H7 (cell line): ENCODE measurements at places on chromosomes 12 and 14.

DNA sequence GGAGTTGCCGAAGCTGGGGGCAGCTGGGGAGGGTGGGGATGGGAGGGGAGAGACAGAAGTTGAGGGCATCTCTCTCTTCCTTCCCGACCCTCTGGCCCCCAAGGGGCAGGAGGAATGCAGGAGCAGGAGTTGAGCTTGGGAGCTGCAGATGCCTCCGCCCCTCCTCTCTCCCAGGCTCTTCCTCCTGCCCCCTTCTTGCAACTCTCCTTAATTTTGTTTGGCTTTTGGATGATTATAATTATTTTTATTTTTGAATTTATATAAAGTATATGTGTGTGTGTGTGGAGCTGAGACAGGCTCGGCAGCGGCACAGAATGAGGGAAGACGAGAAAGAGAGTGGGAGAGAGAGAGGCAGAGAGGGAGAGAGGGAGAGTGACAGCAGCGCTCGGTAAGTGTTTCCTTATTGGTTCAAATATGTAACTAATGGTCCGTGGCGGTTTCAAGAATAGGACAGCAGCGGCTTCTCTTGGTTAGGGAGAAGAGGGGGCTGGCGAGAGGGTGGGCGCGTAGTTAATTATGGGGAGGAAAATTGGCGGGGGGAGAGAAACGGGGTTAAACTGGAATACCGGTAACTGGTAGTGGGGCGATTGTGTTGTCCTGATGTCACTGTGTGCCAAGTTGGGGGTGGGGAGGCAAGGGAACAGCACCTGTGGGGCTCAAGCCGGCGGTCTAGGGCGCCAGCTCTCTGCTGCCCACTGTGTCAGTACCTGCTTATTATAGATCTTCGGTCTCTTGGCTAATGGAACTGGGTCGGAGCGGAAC lies 8.4 kb downstream of the HOXC8 start:
- DNase-seq = peak; percentile 86

GRCh38 chr14:90828642-90829487 lies 12.6 kb upstream of the TTC7B start:
- DNase-seq = no peak

GRCh38 chr12:42705863-42706262 lies 116.3 kb upstream of the PRICKLE1 start:
- DNase-seq = no peak

DNA sequence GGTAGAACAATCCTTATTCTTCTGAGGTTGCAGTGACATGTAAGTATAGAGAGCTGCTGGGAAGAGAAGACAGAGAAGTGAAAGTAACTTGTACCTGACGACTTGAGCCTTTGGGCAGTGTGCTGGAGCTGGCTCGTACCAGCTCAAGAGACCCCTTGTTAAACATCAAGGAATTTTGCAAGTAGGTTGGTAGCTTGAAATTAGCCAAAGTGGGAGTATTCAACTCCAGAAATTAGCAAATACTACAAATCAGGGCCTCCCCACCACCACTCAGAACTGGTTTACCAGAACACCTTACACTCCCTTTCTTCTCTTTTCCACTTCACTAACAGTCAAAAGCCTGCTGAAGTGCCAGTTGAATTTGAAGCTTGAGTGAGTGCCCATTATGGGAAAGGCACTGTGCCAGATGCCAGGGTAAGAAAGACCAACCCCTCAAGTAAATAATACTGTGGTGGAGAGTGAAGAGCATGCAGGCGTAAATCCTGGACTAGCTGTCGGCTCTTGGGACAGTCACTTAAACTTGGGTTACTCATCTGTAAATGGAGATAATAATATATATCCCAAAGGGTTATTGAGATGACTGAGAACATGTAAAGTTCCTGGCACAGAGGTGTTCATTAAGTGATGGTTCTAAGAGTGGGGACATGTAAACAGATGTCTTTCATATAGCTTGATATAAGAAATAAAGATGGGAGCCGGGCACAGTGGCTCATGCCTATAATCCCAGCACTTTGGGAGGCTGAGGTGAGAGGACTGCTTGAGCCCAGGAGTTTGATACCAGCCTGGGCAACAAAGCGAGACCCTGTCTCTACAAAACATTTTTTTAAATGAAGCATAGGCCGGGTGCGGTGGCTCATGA lies 27.0 kb upstream of the EID3 start:
- no peak for DNase-seq

DNA sequence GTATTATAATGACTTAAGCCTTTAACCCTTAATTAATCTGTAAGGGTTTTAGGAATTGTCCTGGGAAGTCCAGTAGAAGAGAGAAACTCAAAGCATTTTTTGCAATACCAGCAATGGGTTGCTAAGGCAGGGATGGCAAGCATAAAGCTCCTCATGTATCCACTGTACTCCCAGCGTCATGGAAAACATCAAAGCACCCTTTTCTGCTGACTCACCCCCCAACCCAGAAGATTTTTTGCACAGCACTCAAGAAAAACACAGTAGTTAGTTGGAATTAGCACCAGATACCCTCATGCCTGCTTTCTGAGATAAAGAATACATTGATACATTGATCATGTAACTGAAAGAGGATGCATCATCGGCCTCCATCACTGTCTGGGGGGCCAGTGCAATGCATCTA lies 199.1 kb upstream of the CNOT2 start:
- no peak for DNase-seq

DNA sequence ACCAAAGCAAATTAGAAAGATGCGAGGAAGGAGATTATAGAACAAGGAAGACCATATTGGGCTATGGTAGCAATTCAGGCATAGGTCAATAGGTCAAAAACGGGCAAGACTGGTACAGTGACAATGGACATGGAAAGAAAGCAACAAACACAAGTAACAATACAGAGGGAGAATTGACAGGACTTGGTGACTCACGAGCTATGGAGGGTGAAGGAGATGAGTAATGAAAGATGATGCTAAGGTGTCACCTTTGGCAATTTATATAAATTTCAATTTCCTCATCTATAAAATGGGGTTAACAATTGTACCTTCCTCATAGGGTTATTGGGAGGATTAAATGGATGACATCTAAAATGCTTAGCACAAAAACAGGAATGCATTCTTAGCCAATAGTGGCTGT lies 15.1 kb upstream of the DUSP16 start:
- no peak for DNase-seq

DNA sequence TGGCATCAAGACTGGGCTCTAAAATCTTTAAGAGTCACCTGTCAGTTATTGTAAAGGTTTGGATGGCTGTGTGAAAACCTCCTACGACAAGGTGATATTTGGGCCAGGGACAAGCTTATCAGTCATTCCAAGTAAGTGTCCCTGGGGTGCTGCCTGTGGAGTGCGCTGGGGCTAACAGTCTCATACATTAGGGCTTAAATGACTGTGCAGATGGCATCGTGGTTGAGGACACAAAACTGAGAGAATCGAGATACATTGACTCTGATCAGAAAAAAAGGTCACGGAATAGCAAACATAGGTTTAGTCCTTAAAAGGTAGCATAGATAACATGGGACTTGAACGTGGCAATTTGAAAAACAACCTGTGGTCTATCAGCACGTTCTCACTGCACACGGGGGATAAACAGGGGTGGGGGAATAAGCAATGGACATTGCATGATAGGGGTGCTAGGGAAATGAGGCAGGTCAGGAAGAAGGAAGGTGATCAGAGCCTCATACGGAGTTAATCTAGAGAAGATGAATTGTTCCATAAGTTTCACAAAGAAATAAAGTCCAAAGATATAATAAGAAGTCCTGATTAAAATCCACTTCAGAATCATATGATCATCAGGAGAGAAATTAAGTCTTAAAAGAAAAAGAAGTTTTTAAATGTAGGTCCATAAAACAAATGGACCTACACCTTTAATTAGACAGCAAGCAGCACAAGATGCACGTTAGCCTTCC lies 100.3 kb downstream of the DAD1 start:
- DNase-seq = no peak

- no peak for DNase-seq
Measured at GRCh38 chr12:81530352-81530751, 228.8 kb downstream of the PPFIA2 start.

- DNase-seq = no peak
Measured at GRCh38 chr12:129607301-129607700, 296.5 kb downstream of the TMEM132D start.

DNA sequence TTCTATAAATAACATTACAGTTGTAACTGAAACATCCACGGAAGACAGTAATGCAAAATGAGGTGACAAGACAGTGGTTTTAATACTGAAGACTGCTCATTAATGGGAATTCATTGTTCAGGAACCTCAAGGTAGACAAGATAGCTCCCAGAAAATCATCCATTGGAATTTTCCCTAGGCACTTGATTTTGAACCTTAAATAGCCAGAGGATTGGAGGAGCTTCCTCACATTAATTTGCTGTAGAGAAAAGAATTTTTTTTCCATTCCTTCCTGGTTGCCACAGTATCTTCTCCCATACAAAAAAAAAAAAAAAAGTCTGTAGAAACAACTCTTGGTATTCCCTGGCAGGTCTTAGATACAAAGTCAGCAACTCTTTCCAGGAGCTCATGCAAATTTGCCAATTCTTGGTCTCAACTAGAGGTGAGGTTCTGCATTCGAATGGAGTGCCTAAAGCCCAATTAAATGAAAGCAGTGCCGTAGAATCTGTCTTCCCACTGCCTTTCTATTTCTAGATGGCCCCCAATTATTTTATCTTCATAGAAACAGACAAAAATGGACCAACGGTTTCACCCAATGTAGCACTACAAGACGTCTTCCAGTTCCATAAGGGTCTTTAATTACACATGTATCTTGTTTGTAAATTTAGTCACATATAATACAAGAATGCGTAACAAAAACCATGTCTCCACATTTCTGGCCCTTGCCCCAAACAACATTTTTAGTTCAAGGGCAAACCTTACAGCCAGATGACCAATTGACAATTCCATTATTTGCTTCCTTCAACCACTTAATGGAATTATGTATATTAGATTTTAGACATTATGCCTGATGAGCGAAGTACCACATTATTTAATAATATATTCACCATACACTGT lies 13.5 kb downstream of the SLC38A2 start:
- no peak for DNase-seq
